Stimulated activated CD8-positive, alpha-beta memory T cell treated with anti-CD3 and anti-CD28 coated beads, Interleukin-4, amount 100 ng/mL, for 4 hours (primary cell): ENCODE measurements at places on chromosomes 2 and 18.

GRCh38 chr2:230455005-230455684 is 39.1 kb downstream of the SP100 start:
- DNase-seq = no peak

DNA sequence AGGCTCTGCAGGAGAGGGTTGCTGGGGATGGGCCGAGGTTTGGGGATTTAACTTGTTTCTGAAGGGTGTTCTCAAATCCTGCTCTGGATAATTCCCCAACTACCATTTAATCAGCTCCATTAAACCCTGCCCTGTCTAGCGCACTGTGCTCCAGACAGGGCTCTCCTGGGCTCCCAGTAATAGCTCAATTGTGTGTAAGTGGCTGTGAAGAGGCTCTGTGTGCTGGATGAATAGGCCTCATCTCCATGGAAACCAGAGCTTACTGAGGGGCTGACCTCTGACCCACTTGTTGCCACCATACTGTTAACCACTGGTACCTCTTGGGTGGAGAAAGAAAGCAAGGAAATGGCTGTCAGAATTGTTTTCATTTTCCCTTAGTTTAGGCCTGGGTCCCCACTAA is 92.9 kb downstream of the TGOLN2 start:
- DNase-seq = no peak

DNA sequence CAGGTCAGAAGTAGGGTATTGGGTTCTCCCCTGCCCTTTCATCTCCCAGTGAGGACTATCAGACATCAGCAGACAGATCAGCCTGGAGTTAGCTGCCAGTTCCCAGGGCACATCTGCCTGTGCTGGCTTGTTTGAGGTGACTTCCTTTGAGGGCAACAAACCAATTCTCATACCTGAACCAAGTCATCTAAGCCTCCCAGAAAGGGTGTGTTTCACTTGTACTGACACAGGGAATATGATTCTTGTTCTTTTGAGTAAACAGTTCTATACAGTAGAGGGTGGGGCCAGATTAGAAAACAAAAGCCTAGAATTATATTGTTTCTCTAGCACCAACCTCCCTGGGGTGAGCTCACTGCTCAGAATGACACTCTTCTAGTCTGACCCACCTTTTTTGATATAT is 591.9 kb downstream of the SLC4A3 start:
- DNase-seq = no peak

GRCh38 chr2:856041-856440 is 94.6 kb upstream of the SNTG2 start:
- no peak for DNase-seq

DNA sequence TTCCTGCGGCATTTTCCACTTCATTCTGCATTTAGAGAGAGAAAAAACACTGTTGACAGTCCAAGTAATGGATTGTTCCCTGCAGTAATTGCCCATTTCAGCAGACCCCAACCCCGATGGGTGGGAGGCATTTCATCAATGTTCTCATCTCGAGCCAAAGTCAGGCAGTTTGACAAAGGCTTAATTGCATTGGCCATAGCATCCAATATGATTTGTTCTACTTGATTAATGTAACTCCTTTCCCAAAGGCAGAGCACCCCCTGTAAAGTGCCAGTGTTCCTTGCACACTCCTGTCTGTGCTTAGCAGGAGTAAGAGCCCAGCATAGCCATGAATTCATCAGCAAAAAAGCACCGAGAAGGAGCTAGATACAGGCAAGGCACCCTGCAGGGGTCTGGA is 174.4 kb downstream of the SEPTIN10 start:
- DNase-seq = no peak

- no peak for DNase-seq
These were observed 62.4 kb downstream of the SERPINB8 start for GRCh38 chr18:64032312-64032711.

- no peak for DNase-seq
These were observed 23.9 kb downstream of the COL4A3 start for GRCh38 chr2:227188292-227188691.

- DNase-seq = no peak
These were observed 102.0 kb upstream of the PIEZO2 start for GRCh38 chr18:11251229-11251890.

DNA sequence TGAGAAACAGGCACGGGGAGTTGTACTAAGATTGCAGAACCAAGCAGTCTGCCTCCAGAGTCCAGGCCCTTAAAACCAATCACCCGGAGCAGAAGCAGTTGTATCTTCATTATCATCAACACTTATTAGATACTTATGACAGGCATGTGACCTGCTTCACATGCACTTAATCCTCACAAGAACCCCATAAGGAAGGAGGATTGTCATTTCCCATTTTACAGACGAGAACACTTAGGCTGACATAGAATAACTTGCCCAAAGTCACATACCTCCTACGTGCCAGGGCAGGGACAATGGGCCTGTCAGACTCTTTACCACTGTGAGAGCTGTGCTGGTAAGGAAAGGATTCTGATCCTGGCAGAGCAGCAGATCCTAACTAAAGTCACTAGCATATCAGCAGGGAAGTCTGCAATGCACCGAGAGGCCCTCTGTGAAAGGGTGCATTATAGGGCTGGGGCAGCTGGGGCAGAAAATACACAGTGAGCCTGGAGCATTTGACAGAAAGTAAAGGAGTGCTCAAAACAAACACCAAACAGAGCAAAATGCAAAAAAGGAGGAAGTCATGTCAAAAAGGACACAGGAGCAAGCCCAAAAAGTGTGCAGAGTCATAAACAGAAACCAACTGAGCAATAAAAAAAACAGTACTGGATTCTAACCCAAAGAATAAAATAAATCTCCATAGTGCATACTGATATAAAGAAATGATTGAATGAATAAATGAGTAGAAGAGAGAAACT is 55.9 kb upstream of the SP3 start:
- no peak for DNase-seq

- no peak for DNase-seq
These were observed 80.5 kb downstream of the LYPD6 start for GRCh38 chr2:149410701-149411484.

GRCh38 chr18:62569081-62569655 is 46.3 kb downstream of the ZCCHC2 start:
- DNase-seq = no peak

DNA sequence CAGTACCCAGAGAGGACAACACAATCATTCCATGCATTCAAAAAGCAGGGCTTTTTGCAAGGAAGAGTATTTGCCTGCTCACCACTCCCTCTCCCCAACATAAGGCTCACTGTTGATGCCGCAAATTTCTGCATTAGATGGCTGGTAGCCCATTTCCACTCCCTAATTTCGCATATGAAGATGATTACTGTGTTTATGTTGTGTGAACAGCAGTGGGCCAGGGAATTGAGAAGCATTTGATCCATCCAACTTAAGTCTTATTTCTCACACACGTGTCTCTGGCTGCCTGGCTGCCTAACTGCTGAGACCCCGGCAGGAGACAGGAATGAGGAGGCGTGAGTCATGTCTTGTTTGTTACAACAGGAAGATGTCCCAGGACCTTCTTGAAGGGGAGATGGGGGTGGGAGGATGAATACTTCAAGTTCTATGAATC is 294.1 kb downstream of the ALK start:
- DNase-seq = no peak

GRCh38 chr2:238523158-238524110 is 96.7 kb downstream of the ASB1 start:
- DNase-seq = no peak

DNA sequence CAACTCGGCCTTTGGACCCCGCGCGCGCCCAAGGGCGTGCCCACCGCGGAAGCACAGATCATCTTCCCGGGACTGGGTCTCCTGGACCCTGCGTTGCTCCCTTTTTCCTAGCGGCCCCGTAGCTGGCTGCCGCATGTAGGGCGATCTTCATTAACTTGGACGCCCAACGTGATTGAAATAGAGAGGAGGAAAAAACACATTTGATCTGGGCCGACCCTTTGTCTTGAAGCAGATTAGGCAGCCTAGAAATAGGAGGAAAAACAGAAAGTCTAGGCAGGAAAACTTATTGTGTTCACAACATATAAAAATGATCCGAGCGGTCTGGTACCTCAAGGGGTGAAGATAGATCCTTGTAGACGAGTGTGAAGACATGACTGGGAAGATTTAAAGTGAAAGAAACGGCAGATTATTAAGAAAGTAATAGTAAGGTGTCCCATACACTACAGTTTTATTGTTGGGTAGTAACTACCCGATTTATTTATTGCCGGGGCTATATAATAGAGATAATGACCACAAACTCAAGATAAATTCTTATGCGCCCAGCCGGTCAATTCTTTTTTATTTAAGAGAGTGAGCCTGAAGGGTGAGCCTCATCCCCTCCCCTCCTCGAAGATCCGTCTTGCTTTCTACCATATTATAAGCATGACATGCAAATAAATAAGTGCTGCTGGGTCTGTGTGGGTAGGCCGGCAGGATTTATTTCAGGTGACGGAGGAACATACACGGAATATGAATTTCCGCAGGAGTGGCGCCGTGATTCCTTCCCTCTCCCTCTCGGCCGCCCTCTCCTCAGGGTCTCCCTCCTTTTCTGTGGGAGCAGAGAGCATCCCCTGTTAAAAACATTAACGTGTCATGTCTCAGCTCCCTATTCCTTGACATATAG is 147.4 kb downstream of the MEIS1 start:
- DNase-seq = no peak
